Thymus (tissue), 14 donors: ENCODE measurements at places on chromosomes 2 and 18.

- no peak for DNase-seq
These were observed 5.6 kb downstream of the BCL11A start for GRCh38 chr2:60547841-60548240.

DNA sequence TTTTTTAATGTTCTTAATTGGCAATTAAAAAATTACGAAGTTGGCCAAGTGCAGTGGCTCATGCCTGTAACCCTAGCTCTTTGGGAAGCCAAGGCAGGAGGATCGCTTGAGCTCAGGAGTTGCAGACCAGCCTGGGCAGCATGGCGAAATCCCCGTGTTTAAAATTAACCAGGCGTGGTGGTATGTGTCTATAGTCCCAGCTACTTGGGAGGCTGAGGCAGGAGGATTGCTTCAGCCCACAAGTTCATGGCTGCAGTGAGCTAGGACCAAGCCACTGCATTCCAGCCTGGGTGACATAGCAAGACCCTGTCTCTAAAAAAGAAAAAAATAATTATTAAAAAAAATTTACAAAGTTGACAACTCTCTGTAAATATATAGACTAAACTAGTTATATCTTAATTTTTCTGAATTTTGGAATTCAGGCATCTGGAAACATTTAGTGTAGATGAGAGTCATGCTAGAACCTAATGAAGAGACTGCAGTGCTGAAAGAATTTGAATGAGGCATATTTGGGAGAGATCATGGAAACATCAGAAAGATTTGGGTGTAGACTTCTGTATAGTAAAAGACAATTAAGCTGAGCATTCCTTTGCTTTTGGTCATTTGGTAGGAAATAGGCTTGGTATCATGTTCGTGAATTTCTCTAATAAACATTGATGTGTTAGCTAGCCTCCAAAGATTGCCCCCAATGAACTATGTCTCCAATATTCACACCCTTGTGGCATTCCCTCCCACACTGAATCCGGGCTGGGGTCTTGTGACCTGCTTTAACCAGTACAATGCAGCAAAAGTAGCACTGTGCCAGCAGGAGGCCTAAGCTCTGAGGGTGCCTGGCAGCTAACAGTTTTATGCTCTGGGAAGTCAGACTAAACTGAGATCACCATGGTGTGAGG is 4.2 kb upstream of the ROCK1 start:
- no peak for DNase-seq

DNA sequence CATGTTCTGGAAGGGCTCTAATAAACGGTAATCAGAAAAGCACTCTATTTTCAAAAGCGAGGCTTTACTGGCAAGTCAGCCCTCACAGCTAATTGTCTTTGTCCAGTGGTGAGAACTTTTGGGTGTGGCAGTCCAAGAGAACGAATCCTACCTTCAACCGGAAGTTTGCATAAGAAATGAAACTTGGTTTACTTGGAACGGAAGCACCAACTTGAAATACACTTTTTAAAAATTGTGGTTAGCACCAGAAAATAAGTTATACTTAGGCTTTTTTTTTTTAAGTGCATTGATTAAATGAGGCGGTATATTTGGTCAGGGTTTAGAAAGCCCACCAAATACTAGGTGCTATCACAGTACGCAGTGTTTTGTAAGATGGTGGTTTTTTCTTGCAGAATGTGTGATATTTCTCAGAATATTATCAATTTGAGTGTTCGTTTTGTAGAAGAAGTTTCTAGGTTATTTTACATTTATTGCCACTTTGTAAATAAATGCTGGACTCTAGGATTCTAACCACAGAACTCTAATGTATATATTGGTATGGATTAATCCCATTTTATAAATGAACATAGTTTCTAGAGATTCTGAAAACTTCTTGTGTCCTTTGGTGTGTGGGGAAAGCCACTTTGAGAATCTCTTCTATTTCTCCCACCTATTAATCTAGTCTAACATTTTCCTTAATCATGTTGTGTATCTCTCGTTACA is 1.2 kb downstream of the MYL12A start:
- DNase-seq: peak; percentile 42

GRCh38 chr2:185291035-185291647 is 447.5 kb upstream of the FSIP2 start:
- no peak for DNase-seq

DNA sequence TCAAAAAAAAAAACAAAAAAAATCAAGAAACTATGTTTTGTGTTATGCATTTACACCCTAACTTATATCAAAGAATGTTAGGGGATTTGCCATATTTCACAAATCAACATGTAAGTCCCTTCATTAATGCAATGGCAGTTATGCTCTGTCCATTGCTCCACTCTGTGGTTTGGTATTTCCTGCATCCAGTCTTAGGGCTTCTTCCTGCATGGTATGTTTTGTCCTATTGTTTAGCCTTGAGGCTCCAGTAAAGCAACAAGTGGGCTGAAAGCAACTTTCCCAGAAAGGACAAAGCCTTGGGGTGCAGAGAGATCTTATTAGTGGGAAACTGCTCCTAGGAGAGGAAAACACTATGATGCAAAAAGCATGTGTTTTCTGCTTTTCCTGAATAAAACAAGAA is 474.1 kb downstream of the IRS1 start:
- no peak for DNase-seq

GRCh38 chr2:37105150-37105549 is 20.8 kb downstream of the GPATCH11 start:
- DNase-seq: no peak

DNA sequence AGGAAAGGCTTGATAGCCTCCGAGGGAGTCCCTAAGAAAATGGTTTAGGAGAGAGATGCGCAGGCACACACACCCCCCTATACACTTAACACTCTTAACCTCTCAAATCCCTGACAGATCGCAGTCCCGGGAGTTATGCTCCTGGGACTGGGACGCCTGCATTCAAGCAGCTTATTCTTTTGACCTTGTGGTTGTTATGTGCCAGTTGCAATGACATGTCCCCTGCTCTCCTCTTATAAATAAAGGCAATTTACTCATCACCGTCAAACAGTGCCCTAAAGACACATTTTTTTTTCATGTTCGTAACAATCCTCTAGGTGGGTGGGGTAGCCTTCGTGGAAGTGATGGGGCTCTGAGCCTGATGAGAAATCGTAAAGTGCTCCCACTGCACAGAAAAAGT is 162.2 kb downstream of the LRRC30 start:
- DNase-seq: no peak

DNA sequence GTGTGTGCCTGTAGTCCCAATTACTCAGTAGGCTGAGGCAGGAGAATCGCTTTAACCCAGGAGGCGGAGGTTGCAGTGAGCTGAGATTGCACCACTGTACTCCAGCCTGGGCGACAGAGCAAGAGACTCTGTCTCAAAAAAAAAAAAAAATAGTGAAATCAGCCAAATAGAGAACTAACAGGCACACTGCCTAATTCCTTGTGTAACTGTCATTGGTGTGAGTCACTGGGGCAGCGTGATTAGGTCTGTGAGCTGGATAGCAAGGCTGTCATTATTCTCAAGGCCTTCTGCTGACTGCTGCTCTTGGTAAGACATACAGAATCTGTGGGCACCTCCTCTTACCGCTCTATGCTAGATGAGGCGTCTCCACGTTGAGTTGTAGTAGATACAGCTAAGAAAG is 270.3 kb downstream of the NEDD4L start:
- no peak for DNase-seq
